ENCODE measurements at places on chromosomes 1 and 21.

DNA sequence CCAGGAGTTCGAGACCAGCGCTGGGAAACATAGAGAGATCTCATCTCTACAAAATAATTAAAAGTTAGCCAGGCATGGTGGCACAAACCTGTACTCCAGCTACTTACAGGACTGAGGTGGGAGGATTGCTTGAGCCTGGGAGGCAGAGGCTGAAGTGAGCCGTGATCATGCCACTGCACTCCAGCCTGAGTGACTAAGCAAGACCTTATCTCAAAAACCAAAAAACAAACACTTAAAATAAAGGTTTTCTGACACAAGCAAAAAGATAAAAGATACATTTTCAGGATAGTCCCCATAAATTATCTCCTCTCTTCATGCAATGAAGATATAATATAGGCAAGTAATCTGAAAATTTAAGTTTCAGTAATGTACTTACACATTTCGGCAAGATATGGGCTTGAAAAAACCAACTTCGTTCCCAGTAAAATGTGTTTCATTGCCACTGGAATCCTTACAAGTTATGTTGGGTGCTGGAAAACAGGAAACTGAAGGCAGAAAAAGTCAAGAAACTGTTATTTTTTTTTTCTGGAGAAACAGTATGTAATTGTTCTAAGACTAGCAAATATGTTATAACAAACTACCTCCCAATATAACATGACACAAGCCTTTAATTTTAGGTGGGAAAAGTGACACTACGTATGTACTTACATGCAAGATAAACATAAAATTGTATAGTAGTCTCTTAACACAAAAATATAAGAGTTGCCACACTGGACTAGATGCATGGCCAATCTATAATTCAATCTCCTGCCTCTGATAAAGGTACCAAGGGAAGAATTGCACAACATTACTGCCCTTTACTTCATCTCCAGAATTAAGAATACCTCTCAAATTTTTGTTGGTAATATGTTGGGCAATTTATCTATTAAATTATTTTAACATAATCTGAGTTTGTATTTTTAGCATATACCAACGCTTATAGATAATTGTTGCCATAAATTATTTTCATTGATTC is 15.7 kb downstream of the TM2D1 start:
- DNase-seq: no peak

DNA sequence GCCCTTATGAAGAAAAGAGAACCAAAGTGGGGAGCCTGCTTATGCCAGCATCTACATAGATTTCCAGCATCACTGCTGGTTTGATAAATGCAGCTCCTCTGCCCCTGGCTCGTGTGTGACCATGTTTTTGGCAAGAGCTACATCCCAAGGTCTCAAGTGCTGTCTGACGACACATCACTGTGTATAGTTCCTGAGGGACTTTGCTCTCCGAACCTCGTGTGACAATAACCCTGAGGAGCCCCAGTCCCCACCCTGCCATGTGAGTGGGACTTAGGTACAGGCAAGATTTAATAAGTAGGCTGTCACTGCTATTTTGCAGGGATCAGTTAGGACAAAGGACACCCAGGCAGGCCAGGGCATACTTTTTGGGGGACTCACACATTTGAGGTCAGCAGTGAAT is 28.8 kb upstream of the RERE start:
- peak; percentile 55 for DNase-seq

DNA sequence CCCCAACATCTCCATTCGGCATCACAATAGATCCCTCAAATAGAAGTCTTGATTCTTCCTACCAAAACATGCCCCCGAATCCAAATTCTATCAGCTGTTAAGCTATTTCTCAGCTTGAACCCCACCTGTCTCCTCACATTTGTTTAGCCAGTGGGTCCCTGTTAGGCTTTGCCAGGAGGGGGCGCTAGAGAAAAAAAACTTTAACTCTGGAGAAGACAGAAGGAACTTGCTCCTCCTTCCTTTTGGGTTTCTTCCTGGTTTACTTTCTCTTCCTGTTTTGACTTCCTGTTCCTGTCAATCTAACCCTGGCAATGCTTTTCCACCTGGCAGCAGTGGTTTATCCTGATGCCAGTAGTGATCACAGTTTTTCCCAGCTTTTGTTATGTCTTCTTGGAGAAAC is 95.6 kb upstream of the KCNK1 start:
- DNase-seq: peak; percentile 55

- DNase-seq: no peak
Observed at GRCh38 chr1:235617808-235618207, 31.8 kb downstream of the GNG4 start.

- no peak for DNase-seq
Observed at GRCh38 chr1:222786121-222786520, 28.7 kb upstream of the DISP1 start.

GRCh38 chr1:85502625-85503083 is 37.7 kb upstream of the DDAH1 start:
- DNase-seq: peak; percentile 16

GRCh38 chr1:185376840-185377635 is 60.0 kb upstream of the IVNS1ABP start:
- no peak for DNase-seq

- DNase-seq: no peak
Observed at GRCh38 chr1:197683895-197684553, 91.3 kb downstream of the DENND1B start.

DNA sequence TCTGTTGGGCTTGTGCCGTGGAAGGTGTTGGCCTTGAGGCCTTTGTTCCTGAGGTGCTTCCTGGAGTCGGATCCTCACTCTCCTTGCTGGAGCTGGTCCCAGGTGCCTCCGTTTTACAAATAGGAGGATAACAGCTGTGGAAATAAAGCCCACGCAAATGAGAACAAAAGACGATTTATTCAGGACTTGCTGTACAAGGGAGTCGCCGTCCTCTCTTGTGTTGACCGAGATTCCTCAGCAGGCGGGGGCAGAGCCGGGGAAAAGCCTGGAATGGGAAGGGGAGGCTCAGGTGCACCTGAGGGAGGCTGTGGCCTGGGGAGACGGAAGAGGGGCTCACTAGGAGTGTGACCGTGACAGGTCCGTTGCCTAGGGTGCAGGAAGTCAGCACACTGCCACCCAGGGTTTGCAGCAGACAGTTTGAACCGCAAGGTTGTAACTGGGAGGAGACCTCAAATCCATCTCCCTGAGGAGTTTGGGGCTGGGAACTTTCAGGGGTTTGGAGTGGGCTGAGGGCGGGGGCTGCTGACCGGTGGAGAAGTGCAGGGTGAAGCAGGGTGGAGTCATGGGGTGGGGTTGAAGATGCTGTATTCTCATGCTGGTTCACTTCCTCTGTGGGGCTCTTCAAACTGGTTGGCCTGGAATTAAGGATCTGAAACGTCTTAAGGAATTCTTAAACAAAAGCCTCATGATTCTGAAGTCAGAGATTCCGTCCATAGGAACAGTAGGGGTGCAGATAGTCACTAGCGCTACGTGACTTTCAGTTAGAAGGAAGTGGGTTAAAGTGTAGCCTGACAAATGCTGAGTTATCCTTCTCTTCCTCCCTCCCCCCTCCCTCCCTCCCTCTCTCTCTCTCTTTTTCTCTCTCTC is 2.6 kb upstream of the CSTB start:
- DNase-seq: no peak

DNA sequence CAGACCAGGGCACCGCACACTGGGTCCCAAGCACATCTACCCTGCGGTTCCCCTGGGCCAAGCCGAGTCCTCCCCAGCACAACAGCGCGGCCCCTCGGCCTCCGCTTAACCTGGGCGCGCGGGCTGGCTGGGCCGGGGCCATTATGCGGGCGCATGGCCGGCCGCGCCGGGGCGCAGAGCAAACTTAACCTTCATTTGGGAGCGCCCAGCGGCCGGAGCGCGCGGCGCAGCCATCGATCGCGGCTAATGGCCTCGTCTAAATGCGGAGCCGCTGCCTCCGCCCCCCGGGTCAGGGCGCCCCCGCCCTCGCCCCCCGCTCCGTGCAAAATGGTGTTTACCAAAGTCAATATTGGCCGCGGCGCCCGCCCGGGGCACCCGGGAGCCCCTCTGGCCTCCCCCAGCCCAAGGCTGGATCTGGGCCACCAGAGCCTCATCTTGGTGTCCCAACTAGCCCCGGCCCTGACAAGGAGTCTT is 272.1 kb downstream of the TRABD2B start:
- DNase-seq: no peak

DNA sequence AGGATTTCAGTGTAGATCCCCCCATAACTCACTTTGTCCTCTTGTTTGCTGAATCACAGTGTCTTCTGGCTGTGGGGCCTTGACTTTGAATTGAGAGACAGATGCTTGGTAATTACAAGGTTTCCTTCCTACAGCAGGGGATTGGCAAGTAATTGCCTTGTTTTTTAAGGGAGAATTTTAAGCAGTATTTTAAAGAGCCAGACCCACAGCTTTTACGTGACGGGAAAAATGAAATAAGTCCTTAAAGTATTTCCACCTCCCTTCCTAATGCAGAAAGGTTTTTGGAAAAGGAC is 41.0 kb downstream of the PGBD5 start:
- DNase-seq: no peak

DNA sequence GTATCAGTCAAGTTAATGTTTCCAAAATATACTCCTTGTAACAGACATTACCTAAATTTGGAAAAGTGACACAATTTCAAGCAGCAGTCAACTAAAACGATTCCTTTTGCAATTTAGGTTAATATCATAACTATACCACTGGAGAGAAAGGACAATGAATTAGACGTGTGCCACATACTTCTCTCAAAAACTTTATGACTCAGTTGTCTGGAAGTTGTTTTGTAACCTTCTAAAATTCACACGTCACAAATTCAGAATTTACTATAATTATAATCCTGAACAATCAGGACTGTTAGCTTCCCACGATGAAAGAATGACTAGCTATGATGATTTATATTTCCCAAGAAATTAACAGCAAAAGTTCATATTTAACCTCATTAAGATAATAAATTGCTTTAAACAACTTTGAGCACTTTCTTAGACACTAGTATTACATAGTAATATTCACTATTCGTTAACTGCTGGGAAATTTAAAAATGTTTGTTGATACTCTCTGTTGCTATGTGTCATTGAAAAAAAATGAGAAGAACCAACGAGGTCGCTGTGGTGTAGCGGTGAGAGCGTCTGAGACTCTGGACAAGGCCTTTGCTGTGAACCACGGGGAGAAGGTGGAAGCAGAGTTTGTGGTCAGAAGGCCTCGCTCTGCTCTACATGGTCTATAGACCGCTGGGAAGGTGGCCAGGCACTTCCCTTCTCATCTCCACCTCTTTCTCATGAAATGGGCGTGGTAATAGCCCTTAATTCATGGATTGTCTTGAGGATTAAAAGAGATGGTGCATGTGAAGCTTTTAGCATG is 27.9 kb upstream of the BATF3 start:
- DNase-seq: no peak

DNA sequence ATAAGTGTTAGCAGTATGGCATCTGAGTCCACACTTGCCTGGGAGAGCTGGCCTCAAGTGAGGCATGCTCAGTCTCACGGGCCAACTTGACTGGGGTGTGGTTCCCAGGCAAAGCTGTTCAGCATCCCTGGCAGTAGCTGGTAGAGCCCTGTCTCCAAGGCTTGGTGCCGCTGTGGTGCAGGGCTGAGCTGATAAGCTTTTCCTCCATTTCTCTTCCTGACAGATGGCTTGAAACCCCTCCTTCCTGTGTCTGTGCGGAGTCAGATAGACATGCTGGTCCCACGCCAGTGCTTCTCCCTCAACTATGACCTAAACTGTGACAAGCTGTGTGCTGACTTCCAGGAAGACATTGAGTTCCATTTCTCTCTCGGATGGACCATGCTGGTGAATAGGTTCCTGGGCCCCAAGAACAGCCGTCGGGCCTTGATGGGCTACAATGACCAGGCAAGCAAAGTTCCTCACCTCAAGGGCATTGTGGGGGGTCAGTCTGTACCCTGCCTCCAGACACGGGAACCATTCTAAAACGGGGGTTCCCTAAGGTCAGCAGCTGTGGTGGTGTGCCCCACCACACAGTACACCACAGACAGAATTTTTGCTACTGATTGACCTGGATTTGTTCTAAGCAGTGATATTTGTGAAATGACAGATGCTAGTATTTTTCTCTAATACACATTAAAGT is 13.7 kb upstream of the MIIP start:
- no peak for DNase-seq

DNA sequence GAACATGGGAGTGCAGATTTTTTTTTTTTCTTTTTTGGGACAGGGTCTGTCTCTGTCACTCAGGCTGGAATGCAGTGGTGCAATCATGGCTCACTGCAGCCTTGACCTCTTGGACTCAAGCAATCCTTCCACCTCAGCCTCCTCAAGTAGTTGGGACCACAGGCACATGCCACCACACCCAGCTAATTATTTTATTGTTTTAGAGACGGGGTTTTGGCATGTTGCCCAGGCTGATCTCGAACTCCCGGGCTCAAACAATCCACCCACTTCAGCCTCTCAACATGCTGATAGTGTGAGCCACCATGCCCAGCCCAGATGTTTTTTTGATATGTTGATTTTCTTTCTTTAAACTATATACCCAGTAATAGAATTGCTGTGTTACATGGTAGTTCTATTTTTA is 57.7 kb downstream of the RGSL1 start:
- no peak for DNase-seq

Measured in NCI-H1092 treated with DMSO at 0.1 percent for 48 hours (cell line).